Activated T-cell treated with anti-CD3 and anti-CD28 coated beads, Interleukin-2, amount 50 U/mL, for 72 hours (primary cell): ENCODE measurements at places on chromosomes 4 and X. TPM values are rescaled to one million over a fixed set of nuclear protein-coding genes. Genes with fewer than 3 reads are reported as not detected.

GRCh38 chrX:107742700-107743191, 32.8 kb downstream of the TSC22D3 start:
- H3K4me3 ChIP-seq: peak overlapping the region; percentile 97
- no peaks in the 10 kb centered on the region for H3K27me3 ChIP-seq
- H3K27ac ChIP-seq: peak overlapping the region; percentile 98

SYN1 gene
- total RNA-seq: 2.0 TPM

DNA sequence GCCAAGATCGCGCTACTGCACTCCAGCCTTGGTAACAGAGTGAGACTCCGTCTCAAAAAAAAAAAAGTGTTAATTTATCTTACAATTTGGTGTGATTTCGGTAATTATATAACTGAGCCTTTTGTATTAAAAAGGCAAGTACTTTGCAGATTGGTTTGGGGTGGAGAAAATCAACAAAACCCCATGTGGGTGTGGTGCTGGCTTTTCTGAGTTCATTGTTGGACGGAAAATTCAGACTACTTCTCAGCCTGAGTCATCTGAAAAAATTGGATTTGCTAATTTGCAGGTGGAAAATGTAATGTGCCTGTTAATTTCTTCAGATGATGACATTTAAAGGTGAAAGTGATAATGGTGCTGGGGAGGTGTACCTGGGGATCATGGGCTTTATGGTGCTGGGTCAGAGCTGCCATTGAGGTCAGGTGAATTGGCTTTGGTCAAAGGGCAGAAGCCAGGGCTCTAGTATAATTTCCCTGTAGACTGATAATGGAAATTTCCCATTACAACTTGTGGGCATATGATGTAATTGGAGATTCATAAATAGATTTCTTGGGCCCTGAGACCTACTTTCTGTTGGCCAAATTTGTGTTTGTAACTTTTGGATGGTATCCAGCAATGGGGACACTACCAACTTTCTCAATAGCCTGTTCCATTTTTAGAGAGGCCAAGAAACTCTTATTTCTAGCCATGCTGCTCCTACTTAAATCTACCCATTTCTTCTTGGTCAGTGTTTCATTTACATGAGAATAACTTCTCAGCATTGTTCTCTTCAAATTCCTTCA, 74.3 kb upstream of the TEX13D start:
- peaks cover 24% of the 10 kb centered on the region for H3K27me3 ChIP-seq
- no peak overlapping the region for H3K27ac ChIP-seq
- no peak for DNase-seq
- peaks cover 2% of the 10 kb centered on the region for H3K36me3 ChIP-seq
- no peak overlapping the region for H3K4me3 ChIP-seq

GRCh38 chrX:19281256-19281655, 62.5 kb upstream of the PDHA1 start:
- H3K27me3 ChIP-seq: peaks cover 21% of the 10 kb centered on the region
- no peak overlapping the region for H3K27ac ChIP-seq
- no peak overlapping the region for H3K4me3 ChIP-seq
- no peak for DNase-seq
- H3K4me1 ChIP-seq: no peaks in the 10 kb centered on the region

DNA sequence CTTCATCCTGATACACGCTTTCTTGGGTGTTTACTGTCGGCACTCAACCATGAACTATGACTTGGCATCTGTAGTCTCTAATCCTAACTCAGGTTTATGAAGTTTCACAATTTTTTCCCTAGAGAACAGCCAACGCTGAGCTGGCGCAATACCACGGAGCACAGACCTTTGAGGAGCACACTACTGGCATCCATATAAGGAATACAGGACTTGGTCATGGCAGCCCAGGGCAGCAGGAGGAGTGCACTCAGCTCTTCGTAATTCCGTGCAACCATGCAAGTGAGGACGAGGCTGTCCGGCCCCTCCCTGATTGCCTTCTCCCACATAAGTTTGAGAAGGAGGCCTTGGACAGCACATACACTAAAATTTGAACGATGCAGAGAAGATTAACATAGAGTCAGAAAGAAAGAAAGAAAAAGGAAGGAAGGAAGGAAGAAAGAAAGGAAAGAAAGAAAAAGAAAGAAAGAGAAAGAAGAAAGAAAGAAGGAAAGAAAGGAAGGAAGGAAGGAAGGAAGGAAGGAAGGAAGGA, 41.0 kb upstream of the PDLIM5 start:
- H3K4me1 ChIP-seq: peaks cover 7% of the 10 kb centered on the region
- H3K27me3 ChIP-seq: peaks cover 23% of the 10 kb centered on the region
- no peak for DNase-seq
- no peaks in the 10 kb centered on the region for H3K36me3 ChIP-seq
- no peak overlapping the region for H3K4me3 ChIP-seq

GRCh38 chr4:123555807-123556273, 159.2 kb downstream of the SPRY1 start:
- DNase-seq: no peak
- H3K4me3 ChIP-seq: no peak overlapping the region
- H3K4me1 ChIP-seq: peaks cover 9% of the 10 kb centered on the region
- no peak overlapping the region for H3K27ac ChIP-seq
- no peaks in the 10 kb centered on the region for H3K36me3 ChIP-seq

DNA sequence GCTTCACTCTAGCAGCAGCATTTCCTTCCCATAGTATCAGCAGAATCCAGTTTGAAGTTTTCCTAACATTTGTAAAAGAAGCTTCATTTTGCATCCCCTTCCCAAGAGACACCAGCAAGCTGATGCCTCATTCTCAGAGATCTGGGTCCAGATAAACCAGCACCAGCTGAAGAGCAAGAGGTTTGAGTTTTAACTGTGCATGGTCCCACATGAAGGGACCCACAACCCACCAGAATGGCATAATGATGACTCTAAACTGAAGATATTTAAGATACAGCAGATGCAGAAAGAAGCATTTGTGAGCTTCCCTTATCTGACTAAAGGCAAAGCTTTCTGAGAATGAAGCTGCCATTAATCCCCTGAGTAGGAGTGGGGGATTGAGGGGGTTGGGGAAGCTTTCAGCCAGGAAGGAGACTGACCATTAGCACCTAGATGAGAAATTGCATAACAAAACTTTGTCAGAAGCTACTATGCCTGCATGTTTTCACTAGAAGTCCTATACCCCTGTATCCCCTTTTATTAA, 18.6 kb downstream of the NUDT6 start:
- H3K36me3 ChIP-seq: no peaks in the 10 kb centered on the region
- no peaks in the 10 kb centered on the region for H3K27me3 ChIP-seq
- H3K27ac ChIP-seq: no peak overlapping the region
- DNase-seq: no peak

BRS3 gene
- not detected for total RNA-seq

BGN gene
- total RNA-seq: not detected

DNA sequence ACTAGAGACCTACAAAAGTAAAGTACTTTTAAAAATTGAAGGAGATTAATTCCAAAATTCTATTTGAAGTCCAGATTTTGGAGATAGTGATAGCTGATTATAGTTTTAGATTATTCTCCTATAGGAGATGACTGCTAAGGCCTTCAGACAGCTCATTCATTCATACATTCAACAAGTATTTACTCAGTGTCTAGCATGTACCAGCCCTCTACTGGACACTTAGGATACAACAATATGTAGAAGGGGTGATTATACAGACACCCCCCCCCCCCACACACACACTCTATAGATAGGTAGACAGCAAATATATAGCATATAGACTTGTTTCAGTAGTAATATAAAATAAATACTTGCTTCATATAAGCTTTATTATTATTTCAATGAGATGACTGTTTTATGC, 60.4 kb upstream of the TAF9B start:
- no peak for DNase-seq
- H3K27me3 ChIP-seq: peaks cover 19% of the 10 kb centered on the region
- no peaks in the 10 kb centered on the region for H3K36me3 ChIP-seq

FAM47B gene
- not detected for total RNA-seq

UGDH gene
- 33.0 TPM for total RNA-seq

- peak overlapping the region; percentile 75 for H3K4me3 ChIP-seq
- peak overlapping the region; percentile 90 for H3K27ac ChIP-seq
- H3K36me3 ChIP-seq: no peaks in the 10 kb centered on the region
- no peak for DNase-seq
- no peaks in the 10 kb centered on the region for H3K27me3 ChIP-seq
Measured at GRCh38 chrX:56762220-56762619, 33.2 kb downstream of the NBDY start.

FAM47E gene
- not detected for total RNA-seq

PDE6B gene
- 18.9 TPM for total RNA-seq

GRCh38 chrX:139725720-139726119, 17.8 kb upstream of the MCF2 start:
- DNase-seq: no peak
- H3K27ac ChIP-seq: no peak overlapping the region
- H3K27me3 ChIP-seq: peaks cover 14% of the 10 kb centered on the region

DNA sequence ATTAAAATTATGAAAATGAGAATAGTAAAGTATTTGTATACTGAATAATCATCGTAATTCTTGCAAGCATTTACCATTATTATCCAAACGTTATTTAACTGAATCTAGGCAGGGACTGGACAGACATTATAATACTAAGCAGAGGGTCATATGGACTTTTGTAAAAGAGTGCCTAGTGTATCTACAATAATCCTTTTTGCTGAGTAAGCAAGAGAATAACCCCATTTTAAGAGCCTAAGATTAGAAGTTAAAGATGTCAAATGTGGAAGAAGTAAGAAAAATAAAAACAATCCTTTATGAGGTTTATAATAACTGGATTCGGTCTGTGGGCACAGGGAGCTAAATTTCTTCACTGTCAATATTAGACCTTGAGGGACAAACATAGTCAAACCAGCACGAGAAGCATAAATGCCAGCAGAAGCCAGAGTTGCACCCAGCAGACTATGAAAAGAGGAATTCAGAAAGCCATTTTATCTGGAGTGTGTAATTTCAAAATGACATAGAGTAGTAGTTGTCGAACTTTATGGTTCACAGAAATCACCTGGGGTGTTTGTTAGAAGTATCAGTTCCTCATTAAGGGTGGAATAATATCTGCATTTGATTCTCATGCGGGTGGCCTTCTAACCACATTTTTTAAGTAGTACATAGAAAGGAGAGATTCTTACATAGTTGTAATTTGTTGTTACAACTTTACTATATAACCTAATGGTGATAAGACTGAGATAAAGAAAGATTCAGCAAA, 39.7 kb upstream of the DCLK2 start:
- no peaks in the 10 kb centered on the region for H3K36me3 ChIP-seq
- H3K27ac ChIP-seq: no peak overlapping the region
- no peaks in the 10 kb centered on the region for H3K4me1 ChIP-seq
- DNase-seq: no peak

PRRG1 gene
- not detected for total RNA-seq

- H3K36me3 ChIP-seq: no peaks in the 10 kb centered on the region
- H3K27ac ChIP-seq: no peak overlapping the region
- no peak for DNase-seq
- H3K27me3 ChIP-seq: peaks cover 10% of the 10 kb centered on the region
Measured at GRCh38 chrX:110331444-110332030, 13.7 kb upstream of the AMMECR1 start.

BST1 gene
- total RNA-seq: 0.24 TPM

- H3K27ac ChIP-seq: no peak overlapping the region
- peaks cover 39% of the 10 kb centered on the region for H3K27me3 ChIP-seq
- no peaks in the 10 kb centered on the region for H3K4me1 ChIP-seq
- no peak overlapping the region for H3K4me3 ChIP-seq
- H3K36me3 ChIP-seq: no peaks in the 10 kb centered on the region
Measured at GRCh38 chrX:149638860-149639259, 7.3 kb upstream of the TMEM185A start.

DNA sequence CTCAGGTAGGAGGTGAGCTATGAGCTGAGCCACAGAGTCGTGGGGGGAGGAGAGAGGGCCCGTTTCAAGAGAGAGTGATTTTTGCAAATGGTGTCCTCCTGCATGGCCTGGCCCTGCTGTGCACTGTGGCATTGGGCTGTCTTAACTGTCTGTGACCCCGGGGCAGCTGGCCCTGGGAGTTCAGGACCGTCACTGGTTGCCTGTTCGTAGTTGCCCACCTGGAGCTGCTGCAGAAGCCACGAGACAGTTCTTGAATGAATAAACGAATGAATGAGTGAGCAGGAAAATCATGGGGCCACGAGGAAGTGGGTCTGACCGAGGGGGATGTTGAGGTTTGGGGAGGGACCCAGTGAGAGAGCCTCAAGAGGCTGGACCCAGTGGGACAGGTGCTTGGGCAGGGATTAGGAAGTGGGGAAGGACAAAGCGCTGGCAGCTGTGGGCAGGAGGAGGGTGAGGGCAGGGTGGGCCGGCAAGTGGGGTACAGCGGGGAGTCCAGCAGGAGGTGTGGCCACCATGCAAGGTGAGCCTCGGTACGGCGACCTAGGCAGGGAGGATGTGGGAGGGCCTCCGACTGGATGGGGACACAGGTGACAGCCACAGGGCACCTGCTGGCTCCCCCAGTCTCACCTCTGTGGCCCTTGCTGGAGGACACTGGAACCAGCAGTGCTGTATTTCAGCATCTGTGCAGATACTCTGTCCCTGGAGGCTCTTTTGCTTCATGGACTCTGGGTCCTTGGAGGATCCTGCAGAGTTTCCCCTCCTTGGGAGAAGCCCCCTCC, 10.2 kb downstream of the RGS12 start:
- peaks cover 61% of the 10 kb centered on the region for H3K4me1 ChIP-seq
- DNase-seq: no peak
- peaks cover 5% of the 10 kb centered on the region for H3K27me3 ChIP-seq
- peak overlapping the region; percentile 93 for H3K4me3 ChIP-seq

NKAP gene
- 17.7 TPM for total RNA-seq

DNA sequence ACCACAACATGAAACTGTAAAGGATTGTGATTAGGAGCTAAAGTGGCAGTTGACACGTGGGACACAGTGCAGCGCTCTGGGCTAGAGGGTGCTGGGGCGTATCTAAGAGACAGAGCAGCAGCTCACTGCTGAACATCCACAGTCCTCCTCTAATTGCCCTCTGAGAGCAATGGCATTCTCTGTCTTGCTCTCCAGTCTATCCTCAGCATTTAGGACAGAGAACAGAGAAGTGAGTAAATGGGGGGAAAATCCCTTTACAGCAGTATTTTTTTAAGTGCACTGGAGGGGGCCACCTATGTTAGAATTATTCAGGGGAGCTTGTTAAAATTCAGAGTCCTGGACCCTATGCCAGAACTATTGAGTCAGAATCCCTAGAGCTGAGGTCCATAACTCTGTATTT, 4.2 kb upstream of the TMEM154 start:
- no peaks in the 10 kb centered on the region for H3K36me3 ChIP-seq
- peak overlapping the region; percentile 24 for H3K27ac ChIP-seq
- DNase-seq: no peak
- peak overlapping the region; percentile 21 for H3K4me3 ChIP-seq
- peaks cover 42% of the 10 kb centered on the region for H3K4me1 ChIP-seq

GRCh38 chr4:336893-337142, 796 bp upstream of the ZNF141 start:
- peak overlapping the region; percentile 98 for H3K27ac ChIP-seq
- H3K27me3 ChIP-seq: no peaks in the 10 kb centered on the region
- no peak for DNase-seq
- H3K4me3 ChIP-seq: peak overlapping the region; percentile 99

MAGEA3 gene
- total RNA-seq: not detected

- H3K4me1 ChIP-seq: peaks cover 65% of the 10 kb centered on the region
- H3K36me3 ChIP-seq: peaks cover 6% of the 10 kb centered on the region
- H3K4me3 ChIP-seq: no peak overlapping the region
- no peak overlapping the region for H3K27ac ChIP-seq
- no peaks in the 10 kb centered on the region for H3K27me3 ChIP-seq
Measured at GRCh38 chr4:109444182-109444844, 10.7 kb downstream of the SEC24B start.

GRCh38 chr4:186854256-186854655, 130.6 kb upstream of the FAT1 start:
- no peak overlapping the region for H3K4me3 ChIP-seq
- DNase-seq: no peak
- peaks cover 1% of the 10 kb centered on the region for H3K36me3 ChIP-seq
- H3K27me3 ChIP-seq: no peaks in the 10 kb centered on the region
